ENCODE measurements at places on chromosomes 16 and 17. TPM values are rescaled to one million over a fixed set of nuclear protein-coding genes. Genes with fewer than 3 reads are reported as not detected.

PABPN1L gene
- not detected for total RNA-seq

DOC2A gene
- total RNA-seq: 1.3 TPM

DNA sequence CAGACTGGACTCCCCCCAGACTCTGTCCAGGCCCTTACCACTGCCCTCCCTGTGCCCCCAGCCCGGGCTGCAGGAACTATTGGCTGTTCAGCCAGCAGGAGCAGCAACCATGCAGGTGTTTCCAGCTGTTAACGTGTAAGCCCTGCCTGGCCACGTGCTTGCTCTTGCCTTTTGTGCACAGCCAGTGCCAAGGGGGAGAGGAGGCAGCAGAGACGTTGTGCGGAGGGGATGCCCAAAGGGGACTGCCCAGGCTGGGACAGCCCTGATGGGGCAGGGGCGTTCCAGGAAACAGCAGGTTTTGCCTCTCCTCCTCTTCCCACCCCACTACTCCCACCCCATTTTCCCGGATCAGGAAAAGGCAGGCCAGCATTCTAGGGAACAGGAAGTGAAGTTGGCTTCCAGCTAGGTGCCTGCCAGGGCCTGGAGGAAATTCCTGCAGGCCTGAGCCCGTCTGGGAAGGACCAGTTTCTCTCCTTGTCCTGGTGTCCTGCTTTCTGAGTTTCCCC lies 16.7 kb upstream of the LASP1NB start:
- peaks cover 11% of the 10 kb centered on the region for H3K4me1 ChIP-seq
- no peaks in the 10 kb centered on the region for H3K27me3 ChIP-seq
- H3K4me3 ChIP-seq: no peak overlapping the region
- peaks cover 31% of the 10 kb centered on the region for H3K36me3 ChIP-seq

DNA sequence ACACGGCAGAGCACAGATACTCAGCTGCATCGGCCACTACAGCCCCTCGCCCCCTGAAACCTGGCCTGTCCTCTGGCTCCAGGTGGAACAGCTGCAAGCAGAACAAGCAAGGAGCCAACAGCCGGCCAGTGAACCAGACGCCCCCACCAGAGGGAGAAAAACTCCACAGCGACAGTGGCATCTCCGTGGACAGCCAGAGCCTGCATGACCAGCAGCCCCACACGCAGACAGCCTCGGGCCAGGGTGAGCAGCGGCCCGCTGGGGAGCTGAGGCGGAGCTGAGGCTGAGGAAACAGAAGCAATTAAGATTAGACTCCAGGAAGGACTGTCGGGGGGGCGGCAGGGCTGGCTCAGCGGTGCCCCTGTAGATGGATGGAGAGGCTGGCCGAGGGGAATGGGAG lies 16.7 kb downstream of the NGFR start:
- H3K4me3 ChIP-seq: no peak overlapping the region
- no peak for DNase-seq
- H3K36me3 ChIP-seq: peaks cover 4% of the 10 kb centered on the region

DNA sequence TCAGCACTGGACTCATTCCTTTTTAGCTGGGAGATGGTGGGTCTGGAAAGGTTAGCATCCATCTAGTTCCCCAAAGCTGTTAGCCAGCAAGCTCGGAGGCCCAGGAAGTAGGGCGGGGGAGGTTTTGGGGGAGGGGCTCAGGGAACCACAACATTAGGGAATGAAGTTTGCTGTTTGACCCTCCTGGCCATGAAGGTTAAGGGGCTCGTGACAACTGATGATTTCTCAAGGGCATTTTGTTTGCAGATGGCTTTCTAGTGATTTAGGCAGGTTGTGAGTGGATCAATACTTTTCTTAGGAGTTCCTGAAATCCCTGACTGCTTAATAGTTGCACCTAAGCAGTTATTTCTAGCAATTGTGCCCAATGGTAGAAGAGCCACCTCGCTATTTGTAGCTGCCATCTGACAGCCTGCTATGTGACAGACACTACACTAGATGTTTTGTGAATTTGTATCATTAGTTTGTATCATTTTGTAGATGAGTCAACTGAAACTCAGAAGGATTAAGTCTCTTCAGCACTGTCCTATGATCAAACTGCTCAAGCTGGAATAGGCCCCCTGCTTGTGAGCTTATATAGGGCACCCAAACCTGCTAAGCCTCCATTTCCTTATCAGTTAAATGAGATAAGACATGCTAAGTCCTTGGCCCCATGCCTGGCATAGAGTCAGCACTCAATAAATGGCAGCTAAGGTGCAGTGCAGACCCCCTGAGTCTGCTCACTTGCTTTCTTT lies 146.4 kb downstream of the IRX3 start:
- peaks cover 12% of the 10 kb centered on the region for H3K27me3 ChIP-seq
- no peak overlapping the region for H3K27ac ChIP-seq
- H3K4me1 ChIP-seq: peaks cover 3% of the 10 kb centered on the region
- H3K4me3 ChIP-seq: no peak overlapping the region
- no peaks in the 10 kb centered on the region for H3K36me3 ChIP-seq

DNA sequence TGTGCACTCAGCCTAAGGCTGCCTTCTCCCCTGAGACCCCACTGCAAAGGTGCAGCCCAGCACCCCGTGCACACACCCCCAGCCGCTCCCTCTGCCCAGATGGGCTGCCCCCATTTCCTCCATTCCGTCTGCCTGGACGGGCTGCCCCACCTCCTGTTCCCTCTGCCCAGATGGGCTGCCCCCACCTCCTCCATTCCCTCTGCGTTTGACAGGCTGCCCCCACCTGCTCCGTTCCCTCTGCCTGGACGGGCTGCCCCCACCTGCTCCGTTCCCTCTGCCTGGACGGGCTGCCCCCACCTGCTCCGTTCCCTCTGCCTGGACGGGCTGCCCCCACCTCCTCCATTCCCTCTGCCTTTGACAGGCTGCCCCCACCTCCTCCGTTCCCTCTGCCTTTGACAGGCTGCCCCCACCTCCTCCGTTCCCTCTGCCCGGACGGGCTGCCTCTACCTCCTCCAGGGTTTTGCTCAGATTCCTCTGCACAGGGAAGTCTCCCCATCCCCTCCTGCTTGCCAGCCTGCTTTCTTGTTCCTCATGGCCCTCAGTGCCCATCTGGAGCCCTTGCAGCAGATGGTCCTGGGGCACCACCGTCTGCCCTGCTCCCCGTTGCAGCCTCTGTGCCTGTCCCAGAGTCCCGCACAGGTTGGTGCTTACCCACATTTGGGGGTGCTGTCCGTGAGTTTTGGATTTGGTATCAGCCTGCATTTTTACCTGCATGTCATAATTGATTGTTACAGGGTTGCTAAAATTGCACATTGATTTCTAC lies 23.4 kb upstream of the IL17C start:
- no peak overlapping the region for H3K4me3 ChIP-seq
- no peak for DNase-seq
- H3K27me3 ChIP-seq: no peaks in the 10 kb centered on the region
- peaks cover 10% of the 10 kb centered on the region for H3K4me1 ChIP-seq
- H3K27ac ChIP-seq: no peak overlapping the region

DNA sequence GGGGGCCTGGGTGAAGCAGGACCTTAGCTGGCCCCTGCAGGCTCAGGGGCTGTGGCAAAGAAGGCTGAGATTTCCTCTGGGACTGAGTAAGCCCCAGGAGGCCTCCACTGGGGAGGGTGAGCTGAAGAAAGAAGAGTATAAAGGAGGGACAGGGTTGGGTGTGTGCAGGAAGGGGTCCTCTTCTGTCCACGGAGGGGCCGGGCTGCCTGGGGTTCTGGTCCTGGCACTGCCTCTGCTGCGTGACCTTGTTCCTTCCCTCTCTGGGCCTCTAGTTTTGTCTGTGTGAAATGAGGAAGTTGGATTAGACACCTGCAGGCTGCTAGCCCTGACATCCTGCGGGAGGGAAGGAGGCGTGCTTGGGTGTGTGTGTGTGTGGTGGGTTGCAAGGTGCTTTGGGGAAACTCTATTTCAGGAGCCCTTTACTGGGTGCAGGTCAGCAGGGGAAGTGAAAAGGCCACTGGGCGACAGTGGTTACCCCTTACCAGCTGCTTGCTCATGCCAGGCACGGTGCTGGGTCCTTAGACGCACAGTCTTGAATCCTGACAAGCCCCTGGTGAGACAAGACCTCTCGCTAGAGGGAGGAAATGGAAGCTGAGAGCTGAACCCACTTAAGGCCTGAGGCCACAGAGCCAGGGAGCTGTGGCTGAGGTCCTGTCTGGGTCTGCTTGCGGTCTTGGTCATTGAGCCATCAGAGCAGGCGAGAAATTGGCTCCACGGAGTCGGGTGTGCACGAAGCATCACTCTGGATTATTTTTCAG lies 60.7 kb downstream of the OR1D5 start:
- no peak for DNase-seq
- H3K36me3 ChIP-seq: no peaks in the 10 kb centered on the region
- H3K27ac ChIP-seq: peak overlapping the region; percentile 79
- peaks cover 34% of the 10 kb centered on the region for H3K4me1 ChIP-seq
- H3K4me3 ChIP-seq: no peak overlapping the region
- no peaks in the 10 kb centered on the region for H3K27me3 ChIP-seq

Measured in osteocyte (in vitro differentiated cells).